ENCODE measurements at places on chromosomes 3 and 15.

GRCh38 chr3:45123030-45123429 lies 23.1 kb downstream of the CDCP1 start:
- DNase-seq: no peak

- no peak for DNase-seq
Observed at GRCh38 chr3:76415384-76415783, 624.5 kb upstream of the ROBO2 start.

- no peak for DNase-seq
Observed at GRCh38 chr3:187912007-187912406, 166.7 kb upstream of the BCL6 start.

DNA sequence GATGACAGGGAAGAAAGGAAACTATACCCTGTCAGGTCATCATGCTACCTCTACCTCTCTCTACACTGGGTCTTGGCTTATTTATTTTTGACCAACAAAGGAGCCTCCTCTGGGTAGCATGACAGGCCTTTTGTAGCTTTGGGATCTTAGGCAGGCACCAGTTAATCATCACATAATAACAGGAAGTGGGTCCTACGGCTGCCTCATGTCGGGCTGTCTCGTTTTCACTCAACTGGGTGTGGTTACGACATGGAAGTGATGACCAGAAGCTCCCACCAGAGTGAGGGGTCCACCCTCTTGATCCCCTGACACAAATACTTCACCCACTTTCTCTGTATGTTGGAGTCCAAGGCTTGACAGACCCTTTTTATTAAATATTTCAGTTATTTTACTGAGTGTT lies 105.3 kb downstream of the CD47 start:
- no peak for DNase-seq

- no peak for DNase-seq
Observed at GRCh38 chr3:8757551-8758518, 11.6 kb downstream of the OXTR start.

DNA sequence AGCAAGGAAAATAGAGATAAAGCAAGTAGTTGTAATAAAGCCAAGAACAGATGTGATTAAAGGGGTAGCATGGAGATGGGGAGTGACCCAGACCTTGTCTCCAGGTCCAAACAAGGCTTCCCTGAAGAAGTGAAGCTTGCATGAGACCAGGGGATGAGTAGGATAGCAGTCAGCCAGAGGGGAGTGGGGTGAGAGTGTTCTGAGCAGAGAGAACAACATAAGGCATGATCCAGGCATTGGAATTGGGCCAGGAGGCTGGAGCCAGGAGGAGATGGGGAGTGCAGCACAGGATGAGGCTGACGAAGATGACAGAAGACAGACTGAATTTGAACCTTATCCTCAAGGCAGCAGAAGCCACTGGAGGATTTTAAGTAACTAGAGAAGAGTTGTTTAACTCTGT lies 7.2 kb downstream of the TMOD2 start:
- no peak for DNase-seq

GRCh38 chr3:107913701-107914100 lies 177.1 kb downstream of the CD47 start:
- no peak for DNase-seq

GRCh38 chr3:37995652-37996641 lies 5.4 kb downstream of the VILL start:
- no peak for DNase-seq
